ENCODE measurements at places on chromosomes 11 and 22. TPM values are rescaled to one million over a fixed set of nuclear protein-coding genes. Genes with fewer than 3 reads are reported as not detected.

- DNase-seq = no peak
Observed at GRCh38 chr11:58958500-58958899, 19.2 kb downstream of the GLYATL1 start.

GRCh38 chr11:7564803-7565202, 51.0 kb downstream of the PPFIBP2 start:
- no peak for DNase-seq

DNA sequence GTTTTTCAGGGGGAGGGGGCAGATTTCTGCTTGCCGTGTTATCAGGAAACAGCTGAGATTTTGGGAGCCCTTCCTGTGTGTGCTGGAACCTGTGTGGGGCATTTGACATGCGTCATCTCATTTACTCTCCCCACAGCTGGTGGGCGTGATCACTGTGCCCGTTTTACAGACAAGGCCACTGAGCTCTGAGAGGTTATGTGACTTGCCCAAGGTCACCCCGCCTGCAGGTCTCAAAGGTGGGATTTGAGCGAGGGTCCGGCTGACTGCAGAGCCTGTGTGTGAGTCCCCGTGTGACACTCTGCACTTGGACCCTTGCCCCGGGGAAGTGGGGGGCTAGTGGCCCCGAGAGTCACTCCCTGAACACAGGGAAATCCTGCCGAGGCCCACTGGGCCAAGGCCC, 48.5 kb upstream of the GCAT start:
- DNase-seq = no peak

DNA sequence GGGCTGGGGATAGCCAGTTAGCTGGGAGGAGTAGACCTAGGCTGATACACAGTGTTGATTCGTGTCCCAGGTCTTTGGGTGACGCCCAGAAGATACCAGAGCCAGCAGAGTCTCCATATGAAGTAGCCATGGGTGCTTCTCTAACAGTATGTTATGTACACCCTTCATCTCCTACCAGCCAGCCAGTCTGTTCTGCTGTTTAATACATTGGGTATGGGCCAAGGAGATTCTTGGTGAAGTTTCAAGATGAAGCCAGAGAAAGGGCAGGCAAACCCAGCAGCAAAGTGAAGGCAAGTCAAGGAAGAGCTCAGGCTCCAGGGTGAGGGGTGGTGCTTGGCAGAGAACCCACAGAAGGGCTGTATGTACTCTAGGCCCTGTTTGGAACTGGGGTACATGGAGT, 56.4 kb downstream of the PPFIBP2 start:
- no peak for DNase-seq

GRCh38 chr22:39405346-39406085, 5.9 kb downstream of the TAB1 start:
- no peak for DNase-seq

DNA sequence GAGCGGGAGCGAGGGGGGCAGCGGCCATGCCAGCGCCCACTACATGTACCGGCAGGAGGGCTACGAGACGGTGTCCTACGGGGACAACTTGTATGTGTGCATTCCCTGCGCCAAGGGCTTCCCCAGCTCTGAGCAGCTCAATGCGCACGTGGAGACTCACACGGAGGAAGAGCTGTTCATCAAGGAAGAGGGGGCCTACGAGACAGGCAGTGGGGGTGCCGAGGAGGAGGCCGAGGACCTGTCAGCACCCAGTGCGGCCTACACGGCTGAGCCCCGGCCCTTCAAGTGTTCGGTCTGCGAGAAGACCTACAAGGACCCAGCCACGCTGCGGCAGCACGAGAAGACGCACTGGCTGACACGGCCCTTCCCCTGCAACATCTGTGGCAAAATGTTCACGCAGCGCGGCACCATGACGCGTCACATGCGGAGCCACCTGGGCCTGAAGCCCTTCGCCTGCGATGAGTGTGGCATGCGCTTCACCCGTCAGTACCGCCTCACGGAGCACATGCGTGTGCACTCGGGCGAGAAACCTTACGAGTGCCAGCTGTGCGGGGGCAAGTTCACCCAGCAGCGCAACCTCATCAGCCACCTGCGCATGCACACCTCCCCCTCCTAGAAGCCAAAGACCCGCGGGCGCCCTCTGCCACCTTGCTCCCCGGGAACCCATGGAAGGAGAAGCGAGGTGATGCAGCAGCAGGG, 20.9 kb upstream of the TMEM191C start:
- DNase-seq = no peak

LRRC10B gene
- 0.63 TPM for polyA plus RNA-seq

NNMT gene
- polyA plus RNA-seq = 0.48 TPM

EHF gene
- 24.6 TPM for polyA plus RNA-seq

DNA sequence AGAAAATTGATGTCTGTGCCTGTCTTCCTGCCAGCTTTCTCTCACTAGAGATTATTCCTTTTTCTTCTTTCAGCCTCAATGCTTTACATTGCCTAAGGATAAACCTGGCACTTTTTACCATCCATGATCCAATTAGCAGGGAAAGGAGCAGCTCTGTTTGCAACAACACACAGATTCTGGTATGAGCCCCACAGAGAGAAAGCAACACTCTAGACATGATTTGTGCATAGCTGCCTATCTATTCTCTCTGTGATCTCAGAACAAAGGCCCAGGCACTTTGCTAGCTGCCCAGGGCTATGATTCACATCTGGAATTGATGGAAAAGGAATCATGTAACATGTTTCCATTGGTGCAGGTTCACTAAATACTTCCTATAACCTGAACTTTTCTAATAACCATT, 685.0 kb downstream of the ETS1 start:
- DNase-seq = no peak

DNA sequence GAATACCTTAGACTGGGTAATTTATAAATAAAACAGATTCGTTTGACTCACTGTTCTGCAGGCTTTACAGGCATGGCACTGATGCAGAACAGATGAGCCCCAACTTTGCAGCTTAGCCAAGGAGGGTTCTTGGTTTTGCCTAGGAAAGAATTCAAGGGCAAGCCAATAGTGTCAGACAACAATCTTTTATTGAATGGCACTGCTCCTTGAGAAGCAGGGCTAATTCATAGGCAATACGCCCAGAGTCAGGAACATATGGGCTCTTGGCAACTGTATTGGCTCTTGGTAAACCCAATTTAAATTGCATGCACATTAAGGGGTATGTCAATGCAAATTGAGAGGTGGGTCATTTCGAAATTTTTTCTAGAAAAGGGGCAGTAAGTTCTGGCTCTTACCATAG, 87.9 kb downstream of the RAB38 start:
- no peak for DNase-seq

ALX4 gene
- 0.20 TPM for polyA plus RNA-seq

GRCh38 chr11:86047275-86047991, 21.5 kb downstream of the PICALM start:
- DNase-seq = no peak

All from left kidney (tissue), 8 donors.